T-helper 17 cell (primary cell): ENCODE measurements at places on chromosomes 7 and 10.

DNA sequence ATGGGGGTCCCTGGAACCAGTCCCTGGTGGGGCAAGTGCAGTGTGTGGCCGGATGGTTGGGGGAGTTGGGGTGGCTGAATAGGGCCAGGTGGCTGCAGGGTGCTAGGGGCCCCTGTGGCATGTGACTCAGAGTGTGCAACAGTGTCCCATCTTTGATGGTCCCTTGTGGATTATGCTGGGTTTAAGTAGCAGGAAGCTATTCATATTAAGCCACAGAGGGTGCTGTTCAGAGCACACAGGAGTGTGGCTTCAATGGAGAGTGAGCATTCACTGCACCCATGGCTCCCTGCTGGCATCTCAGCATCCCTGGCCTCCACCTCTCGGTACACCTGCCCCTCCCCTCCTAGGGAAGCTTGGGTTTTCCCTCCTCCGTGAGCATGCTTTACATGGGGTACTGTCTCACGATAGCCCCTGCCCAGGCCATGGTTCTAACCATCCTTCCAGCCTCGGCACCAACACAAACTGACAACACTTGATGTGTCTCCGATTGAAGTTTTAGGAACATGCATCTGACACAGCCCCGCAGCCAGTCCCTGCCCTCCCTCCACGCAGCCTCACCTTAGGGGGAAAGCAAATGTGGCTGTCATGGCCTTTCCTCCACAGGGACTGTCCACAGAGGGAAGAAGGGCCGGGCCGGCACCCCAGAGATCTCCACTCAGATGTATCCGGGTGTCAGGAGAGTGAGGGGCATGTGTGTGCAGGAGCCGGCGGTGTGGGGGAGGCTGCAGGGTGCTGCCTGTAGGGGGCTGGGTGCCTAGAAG lies 30.4 kb upstream of the PPIF start:
- no peaks in the 10 kb centered on the region for H3K27me3 ChIP-seq
- peaks cover 50% of the 10 kb centered on the region for H3K4me1 ChIP-seq
- H3K36me3 ChIP-seq, result no peaks in the 10 kb centered on the region

- no peak overlapping the region for H3K27ac ChIP-seq
- no peaks in the 10 kb centered on the region for H3K36me3 ChIP-seq
- DNase-seq, result no peak
- H3K4me1 ChIP-seq, result no peaks in the 10 kb centered on the region
Observed at GRCh38 chr10:129926066-129927055, 37.7 kb downstream of the EBF3 start.

GRCh38 chr10:14384116-14384730 lies 53.5 kb upstream of the FRMD4A start:
- H3K36me3 ChIP-seq, result no peaks in the 10 kb centered on the region
- no peak for DNase-seq
- H3K27ac ChIP-seq, result no peak overlapping the region
- H3K27me3 ChIP-seq, result peaks cover 37% of the 10 kb centered on the region
- H3K4me1 ChIP-seq, result peaks cover 25% of the 10 kb centered on the region

GRCh38 chr10:93514521-93514920 lies 18.1 kb downstream of the CEP55 start:
- H3K27ac ChIP-seq, result no peak overlapping the region
- no peak overlapping the region for H3K4me3 ChIP-seq
- H3K36me3 ChIP-seq, result peaks cover 2% of the 10 kb centered on the region
- no peak for DNase-seq
- H3K4me1 ChIP-seq, result peaks cover 6% of the 10 kb centered on the region

GRCh38 chr10:47353351-47353750 lies 5.2 kb downstream of the RBP3 start:
- peaks cover 6% of the 10 kb centered on the region for H3K27me3 ChIP-seq
- H3K4me1 ChIP-seq, result no peaks in the 10 kb centered on the region
- no peak overlapping the region for H3K4me3 ChIP-seq

DNA sequence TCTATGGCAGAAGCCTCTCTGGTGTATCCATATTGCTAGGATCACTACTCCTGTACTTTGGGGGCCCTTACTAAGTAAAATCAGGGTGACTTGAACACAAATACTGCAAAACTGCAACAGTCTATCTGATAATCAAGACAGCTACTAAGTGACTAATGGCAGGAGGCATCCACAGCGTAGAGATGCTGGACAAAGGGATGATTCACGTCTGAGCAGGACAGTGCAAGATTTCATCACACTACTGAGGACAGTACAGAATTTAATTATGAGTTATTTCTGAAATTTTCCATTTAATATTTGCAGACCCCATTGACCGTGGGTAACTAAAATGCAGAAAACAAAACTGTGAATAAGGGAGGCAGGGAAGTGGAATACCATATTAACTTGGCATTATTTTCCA lies 10.4 kb downstream of the CUL2 start:
- DNase-seq, result no peak
- peaks cover 34% of the 10 kb centered on the region for H3K4me1 ChIP-seq
- no peak overlapping the region for H3K4me3 ChIP-seq
- H3K36me3 ChIP-seq, result peaks cover 2% of the 10 kb centered on the region

DNA sequence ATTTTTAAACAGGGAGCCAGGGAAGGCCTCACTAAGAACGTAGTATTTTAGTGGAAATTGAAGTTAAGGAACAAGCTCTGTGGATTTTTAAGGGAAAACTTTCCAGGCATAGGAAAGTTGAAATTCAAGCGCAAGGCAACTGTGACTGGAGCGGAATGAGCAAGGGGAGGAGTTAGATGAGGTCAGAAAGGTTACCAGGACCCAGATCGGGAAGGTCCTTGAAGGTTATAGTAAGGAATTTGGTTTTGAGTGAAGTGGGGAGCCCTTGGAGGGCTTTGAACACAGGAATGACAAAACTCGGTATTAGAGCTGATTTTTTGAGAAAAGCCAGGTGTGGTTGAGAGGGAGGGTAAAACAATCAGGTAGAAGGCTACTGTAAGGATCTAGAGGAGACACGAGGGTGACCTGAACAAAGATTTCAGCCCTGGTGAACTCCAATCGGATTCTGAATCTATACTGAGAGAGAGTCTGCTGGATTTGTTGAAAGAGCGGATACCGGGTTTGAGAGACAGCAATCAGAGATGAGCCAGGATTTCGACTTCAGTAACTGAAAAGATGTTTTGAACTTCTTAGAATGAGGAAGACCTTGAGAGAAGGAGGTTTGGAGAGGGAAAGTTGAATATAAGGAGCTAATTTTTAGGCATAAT lies 1013.9 kb downstream of the NRG3 start:
- H3K4me3 ChIP-seq, result no peak overlapping the region
- DNase-seq, result no peak
- H3K4me1 ChIP-seq, result no peaks in the 10 kb centered on the region
- H3K27me3 ChIP-seq, result no peaks in the 10 kb centered on the region

DNA sequence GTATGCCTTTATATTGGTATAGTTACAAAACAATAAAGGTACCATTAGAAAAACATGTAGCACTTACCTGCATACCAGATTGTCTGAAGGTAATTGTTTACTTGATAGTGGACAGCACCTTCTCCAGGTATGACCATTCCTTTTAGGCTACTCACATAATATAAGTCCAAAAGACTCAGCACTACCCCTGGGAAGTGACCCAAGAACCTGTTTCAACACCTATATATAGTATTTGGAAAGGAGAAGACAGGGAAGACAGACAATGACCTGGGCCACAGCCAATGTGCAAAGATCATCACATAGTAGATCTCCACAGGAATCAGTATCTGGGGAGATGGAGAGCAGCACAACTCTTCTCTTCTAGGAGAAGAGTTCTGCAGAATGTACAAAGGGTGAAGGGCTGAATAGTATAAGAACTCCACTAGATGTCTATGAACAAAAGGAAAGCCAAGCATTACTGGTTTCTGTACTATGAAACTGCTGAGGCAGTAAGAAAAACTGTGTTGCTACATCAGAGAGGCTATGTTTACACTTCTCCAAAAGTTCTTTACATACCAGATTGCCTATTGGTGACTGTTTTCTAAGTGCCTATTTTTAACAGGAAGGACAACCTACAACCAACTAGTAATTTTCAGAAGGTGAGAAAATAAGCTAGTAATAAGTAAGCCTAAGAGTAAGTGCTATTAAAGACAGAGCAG lies 159.2 kb downstream of the BTAF1 start:
- H3K4me3 ChIP-seq, result no peak overlapping the region
- H3K27ac ChIP-seq, result no peak overlapping the region
- H3K4me1 ChIP-seq, result peaks cover 2% of the 10 kb centered on the region
- H3K36me3 ChIP-seq, result peaks cover 4% of the 10 kb centered on the region
- no peak for DNase-seq

DNA sequence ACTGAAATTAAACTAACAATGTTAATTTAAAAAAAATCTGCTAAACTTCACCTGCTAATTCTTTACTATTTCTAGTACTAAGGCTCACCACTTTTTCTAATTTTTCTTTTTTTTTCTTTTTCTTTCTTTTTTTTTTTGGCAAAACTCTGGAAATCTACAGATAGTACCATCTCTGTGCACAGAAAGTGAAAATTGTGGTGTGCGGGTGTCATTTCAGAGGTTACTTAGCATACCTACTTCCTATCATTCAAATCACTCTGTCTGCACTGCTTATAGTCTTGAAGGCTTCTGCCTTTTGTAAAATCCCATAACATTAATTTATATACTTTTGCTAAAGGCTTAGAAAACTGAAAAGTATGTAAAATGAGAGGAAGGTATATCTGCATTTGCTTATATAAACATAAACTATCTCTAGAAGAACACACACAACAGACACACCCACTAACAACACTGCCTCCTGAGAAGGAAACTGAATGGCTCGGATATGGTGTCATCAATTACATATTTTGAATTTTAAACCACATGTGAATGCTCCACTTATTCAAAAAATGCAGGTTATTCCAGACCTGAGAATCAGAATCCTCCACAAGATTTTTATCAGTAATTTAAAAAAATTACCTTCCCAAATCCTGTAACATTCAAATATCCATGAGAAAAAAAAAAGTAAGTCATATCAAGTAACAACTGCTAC lies 229.5 kb downstream of the PARD3 start:
- peaks cover 16% of the 10 kb centered on the region for H3K27me3 ChIP-seq
- no peak for DNase-seq
- no peaks in the 10 kb centered on the region for H3K36me3 ChIP-seq
- no peak overlapping the region for H3K4me3 ChIP-seq
- H3K27ac ChIP-seq, result no peak overlapping the region

GRCh38 chr7:387132-388022 lies 97.4 kb downstream of the FOXL3 start:
- peaks cover 4% of the 10 kb centered on the region for H3K4me1 ChIP-seq
- H3K36me3 ChIP-seq, result no peaks in the 10 kb centered on the region
- DNase-seq, result no peak
- no peak overlapping the region for H3K4me3 ChIP-seq
- no peak overlapping the region for H3K27ac ChIP-seq

DNA sequence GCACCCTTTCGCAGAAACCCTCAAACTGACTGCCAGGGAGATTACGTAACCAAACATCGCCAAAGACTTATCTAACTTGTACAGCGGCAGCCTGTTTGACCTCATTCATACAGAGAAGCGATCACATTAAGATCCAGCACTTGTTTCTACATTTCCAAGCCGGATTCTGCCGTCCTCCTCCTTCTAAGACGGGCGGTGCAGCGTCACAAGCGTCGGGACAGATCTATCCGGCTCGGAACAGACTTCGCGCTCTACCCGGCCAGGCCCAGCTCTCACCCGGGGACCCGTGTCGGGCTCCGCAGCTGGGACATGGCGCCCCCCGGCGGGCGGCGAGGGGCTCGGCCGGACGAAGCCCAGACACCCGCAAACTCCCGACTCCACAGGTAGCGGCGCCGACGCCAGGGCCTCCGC lies 373 bp downstream of the H2AZ2 start:
- H3K4me1 ChIP-seq, result peaks cover 28% of the 10 kb centered on the region
- peak overlapping the region; percentile 98 for H3K27ac ChIP-seq
- peak; percentile 74 for DNase-seq
- no peaks in the 10 kb centered on the region for H3K27me3 ChIP-seq
- H3K4me3 ChIP-seq, result peak overlapping the region; percentile 96

DNA sequence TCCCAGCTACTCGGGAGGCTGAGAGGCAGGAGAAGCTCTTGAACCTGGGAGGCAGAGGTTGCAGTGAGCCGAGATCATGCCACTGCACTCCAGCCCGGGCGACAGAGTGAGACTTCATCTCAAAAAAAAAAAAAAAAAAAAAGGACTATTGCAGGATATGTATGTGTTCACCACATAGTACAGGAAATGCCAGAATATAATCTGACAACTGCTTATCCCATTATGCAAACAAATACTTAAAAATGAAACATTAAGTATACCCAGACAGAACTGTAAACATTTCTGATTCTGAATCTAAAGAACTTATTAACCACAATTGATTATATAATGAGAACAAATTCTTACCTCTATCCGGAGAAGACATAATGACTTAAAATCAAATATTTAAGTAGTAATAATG lies 18.7 kb downstream of the DKK1 start:
- no peaks in the 10 kb centered on the region for H3K27me3 ChIP-seq
- no peak overlapping the region for H3K4me3 ChIP-seq
- no peaks in the 10 kb centered on the region for H3K4me1 ChIP-seq
- DNase-seq, result no peak

DNA sequence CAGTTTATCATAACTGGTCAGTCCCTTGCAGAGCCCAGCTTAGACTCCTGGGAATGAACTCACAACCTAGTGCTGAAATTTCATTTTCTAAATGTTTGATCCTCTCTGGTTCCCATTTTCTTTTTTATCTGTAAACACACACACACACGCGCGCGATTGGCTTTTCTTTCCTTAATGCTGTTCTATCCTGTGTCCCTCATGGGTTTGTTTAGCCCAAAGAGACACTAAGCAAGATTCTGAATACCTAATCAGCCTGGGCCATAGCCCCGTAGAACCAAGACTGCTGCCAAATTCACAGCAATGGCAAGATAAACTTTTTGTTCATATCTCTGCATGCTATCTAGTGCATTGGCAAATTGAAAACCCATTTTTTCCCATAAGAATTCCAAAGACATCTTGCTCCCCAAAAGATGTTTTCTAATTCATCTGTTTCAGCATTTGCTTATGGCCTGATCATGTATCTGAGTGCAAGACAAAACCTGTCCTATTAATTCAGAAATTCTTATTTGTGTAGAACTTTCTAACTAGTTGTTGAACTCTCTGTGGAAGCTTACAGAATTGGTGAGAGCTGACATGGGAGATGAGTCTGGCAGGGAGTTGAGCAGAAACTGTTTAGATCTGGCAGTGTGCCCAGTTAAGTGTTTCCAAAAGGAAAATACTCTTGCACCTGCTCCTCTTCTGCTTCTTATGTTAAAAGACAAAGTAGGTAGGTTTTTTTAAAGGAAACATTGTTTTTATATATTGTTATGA lies 1.8 kb upstream of the IFIT1 start:
- no peak for DNase-seq
- no peak overlapping the region for H3K4me3 ChIP-seq
- H3K27me3 ChIP-seq, result no peaks in the 10 kb centered on the region
- H3K27ac ChIP-seq, result no peak overlapping the region

- H3K27ac ChIP-seq, result no peak overlapping the region
- H3K27me3 ChIP-seq, result no peaks in the 10 kb centered on the region
- DNase-seq, result no peak
- no peak overlapping the region for H3K4me3 ChIP-seq
- H3K36me3 ChIP-seq, result no peaks in the 10 kb centered on the region
Observed at GRCh38 chr7:82224529-82224928, 219.0 kb downstream of the CACNA2D1 start.

GRCh38 chr7:50641442-50642405 lies 76.5 kb upstream of the DDC start:
- no peaks in the 10 kb centered on the region for H3K27me3 ChIP-seq
- peaks cover 5% of the 10 kb centered on the region for H3K4me1 ChIP-seq
- no peak for DNase-seq
- no peaks in the 10 kb centered on the region for H3K36me3 ChIP-seq
- H3K27ac ChIP-seq, result no peak overlapping the region
- no peak overlapping the region for H3K4me3 ChIP-seq
